Activated CD4-positive, alpha-beta T cell treated with anti-CD3 and anti-CD28 coated beads for 4 hours (primary cell): ENCODE measurements at places on chromosomes 12 and 14.

DNA sequence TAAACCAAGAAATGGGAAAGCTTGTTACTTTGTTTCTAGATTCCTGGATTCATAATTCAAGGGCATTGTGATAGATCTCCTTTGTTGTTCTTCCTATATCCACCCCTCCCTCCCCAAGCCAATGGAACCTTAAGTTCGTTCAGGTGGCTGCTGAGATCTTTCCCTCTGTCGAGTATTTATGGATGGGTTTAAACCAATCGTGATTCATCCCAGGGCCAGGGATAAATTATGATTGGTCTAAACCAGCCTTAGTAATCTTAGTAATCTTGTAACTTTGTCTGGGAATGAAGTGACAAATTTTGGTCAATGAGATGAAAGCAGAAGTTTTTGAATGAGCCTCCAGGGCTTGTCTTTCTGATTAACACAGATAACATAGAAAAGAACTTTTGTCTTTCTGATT lies 56.1 kb upstream of the PCED1B start:
- no peak for DNase-seq

DNA sequence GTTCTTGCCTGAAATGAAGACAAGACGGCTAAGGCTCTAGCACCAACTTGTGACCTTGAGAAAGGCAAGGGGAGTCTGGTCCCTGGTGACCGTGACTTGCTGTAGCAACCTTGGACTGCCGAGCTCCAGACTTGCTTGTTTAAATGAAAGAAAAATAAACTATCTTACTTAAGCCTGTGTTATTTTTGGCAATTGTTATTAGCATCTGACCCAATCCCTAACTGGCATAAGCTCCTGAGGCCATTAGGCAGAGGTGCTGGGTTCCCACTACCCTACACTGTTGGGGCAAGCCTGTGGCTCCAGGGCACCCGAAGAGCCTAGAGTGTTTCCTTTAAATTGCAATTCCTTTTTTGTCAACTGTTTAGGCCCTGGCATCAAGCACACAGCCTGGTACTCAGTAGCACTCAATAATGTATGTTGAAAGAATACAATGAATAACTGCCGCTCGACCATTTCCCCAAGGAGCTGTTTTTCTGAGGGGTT lies 106.9 kb upstream of the HIF1A start:
- DNase-seq = no peak

GRCh38 chr12:47844264-47845019 lies 24.7 kb upstream of the HDAC7 start:
- no peak for DNase-seq

GRCh38 chr12:25962932-25963525 lies 4.5 kb downstream of the RASSF8 start:
- no peak for DNase-seq

DNA sequence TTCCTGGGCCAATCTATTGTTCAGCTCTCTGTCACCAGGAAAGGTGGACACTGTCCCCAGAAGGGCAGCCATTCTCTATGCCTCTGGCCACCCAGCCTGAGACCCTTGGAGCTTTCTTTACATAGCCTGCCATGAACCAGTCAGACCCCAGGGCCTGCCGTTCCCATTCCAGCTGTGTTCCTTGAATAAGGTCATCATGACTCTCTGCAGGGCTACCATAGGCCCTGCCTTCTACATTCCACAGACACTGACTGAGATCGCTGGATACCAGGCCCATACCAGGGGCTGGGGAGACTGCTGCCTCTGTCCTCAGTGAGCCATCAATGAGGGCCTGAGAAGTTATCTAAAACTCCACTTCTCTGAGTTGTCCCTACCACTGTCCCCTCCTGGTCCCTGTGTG lies 75.5 kb downstream of the SYNE3 start:
- no peak for DNase-seq

GRCh38 chr14:33509454-33509853 lies 441.4 kb downstream of the EGLN3 start:
- no peak for DNase-seq

DNA sequence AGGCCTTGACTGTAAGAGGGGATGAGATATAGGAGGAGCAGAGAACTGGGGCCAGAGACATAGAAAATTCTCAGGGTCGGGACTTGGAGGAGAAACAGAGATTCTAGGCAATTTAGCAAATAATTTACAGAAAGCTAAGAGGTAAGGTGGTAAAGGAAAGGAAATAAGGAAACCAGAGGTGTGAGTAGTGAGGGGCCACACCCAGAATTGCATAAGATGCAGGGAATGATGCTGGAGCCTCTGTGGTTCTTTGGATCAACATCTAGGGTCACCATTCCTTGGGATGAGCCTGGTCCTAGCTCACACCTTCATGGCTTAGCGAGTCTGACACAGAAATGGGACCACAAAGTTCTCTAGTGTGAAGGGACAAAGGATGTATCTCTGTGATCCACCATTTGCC lies 949 bp upstream of the SDR9C7 start:
- DNase-seq = no peak

DNA sequence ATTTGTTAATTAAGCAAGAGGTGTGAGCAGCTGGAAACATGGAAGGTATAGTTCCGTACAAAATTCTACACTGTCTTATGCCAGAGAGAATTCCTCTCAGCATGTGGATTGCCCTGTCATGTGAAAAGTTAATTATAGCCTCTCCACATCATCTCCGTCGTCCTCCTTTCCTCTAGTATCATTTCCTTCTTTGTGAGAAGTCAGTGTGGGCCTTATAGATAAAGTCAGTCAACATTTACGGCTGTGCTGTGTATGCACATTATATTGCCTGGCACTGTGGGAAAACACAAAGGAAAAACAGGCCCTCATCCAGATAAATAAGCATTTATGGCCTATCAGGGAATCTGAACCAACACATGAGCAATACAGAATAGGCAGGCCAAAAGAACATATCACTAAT lies 236.6 kb downstream of the SEC23A start:
- no peak for DNase-seq

- no peak for DNase-seq
These were observed 147.4 kb downstream of the RASSF9 start for GRCh38 chr12:85688837-85689236.

DNA sequence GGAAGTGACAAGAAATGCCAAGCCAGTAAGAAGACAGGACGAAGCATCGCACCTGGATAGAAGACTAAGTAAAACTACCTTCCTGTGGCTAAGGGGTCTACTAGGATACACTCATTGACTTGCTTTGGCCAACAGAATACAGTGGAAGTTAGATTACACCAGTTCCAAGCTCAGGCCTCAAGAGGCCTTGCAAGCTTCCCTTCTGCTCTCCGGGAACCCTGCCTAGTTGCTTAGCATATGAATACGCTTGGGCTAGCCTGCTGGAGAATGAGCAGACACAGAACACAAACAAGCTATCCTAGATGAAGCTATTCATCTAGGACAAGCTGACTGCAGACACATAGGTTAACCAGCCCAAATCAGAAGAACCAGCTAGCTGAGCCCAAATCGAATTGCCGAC lies 97.0 kb downstream of the DPF3 start:
- DNase-seq = no peak

DNA sequence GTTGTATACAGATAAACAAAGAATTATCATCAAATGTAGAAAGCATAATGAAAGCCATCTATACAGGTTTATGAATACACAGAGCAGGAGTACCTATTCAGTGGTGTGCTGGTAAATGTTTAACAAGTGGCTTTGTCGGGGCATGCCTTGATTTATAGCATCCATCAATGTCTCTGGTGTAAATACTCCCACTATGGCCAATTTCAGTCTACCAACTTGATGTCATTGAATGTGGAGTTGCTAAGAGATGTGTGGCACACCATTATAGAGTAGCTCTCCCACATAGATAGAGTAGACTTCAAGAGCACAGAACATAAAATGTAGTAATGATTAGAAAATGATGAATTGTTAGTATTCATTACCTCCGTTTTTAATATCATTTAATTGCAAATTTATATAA lies 9.3 kb downstream of the GRIP1 start:
- DNase-seq = no peak

DNA sequence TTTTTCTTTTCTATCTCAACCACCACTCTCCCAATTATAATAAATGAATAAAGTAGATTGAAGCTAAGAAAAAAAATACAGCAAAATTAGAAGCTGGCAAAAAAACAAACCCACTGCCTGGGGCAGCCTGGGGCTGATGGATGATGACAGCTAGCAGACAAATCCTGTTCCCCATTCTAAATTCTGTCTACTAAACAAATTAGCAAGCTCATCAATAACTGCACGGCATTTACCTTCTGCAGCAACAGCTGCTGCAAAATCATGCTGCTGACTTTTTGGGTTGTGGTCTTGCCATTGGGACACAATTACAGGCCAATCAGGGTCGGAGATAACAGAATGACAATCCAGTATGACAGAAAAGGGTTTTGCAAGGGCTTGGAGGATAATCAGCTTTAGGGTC lies 443.6 kb upstream of the SOX5 start:
- DNase-seq = no peak

DNA sequence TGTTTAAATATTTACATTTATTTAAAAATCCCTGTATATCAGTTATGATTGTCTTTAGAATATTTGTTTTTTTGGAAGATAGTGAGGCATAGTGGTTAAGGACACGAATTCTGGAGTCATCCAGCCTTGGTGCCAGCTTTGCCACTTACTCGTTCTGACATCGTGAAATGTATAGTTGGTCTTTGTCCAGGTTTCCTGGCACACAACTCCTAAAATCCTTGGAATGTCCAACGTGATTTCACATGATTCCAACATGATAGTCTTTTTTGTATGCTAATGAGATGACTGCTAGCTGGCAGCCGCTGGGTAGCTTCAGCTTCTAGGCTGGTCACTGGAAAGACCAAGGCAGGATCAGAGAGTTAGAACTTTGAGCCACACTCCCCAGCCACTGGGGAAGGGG lies 64.8 kb downstream of the PRICKLE1 start:
- DNase-seq = no peak

- peak; percentile 74 for DNase-seq
These were observed at the start of gene RHOF for GRCh38 chr12:121793440-121793837. RHOF (minus strand) TSS chr12:121793688; CDS start chr12:121793633, 55 bp downstream.

DNA sequence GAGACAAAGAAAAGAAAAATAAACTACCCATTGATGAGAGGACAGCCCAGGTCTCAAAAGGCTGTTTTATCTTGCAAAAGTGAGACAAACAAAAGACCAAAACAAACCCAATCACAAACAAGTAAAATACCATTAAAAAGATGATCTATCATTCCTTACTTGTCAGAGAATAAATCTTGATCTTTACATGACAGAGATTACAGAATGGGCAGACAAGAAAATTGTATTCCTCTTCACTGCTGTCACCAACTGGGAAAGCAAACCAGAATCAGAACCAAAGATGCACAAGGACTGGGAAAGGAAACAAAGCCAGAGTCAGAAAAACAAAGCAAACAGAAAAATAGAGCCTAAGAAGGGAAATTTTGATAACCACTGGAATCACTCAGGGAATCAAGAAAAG lies 444.0 kb upstream of the PDE3A start:
- DNase-seq = no peak

- DNase-seq = no peak
These were observed 9.8 kb upstream of the RARG start for GRCh38 chr12:53241623-53242412.

- DNase-seq = no peak
These were observed 88.6 kb downstream of the R3HDM2 start for GRCh38 chr12:57342207-57342691.

GRCh38 chr14:63594455-63595372 lies 47.0 kb downstream of the WDR89 start:
- DNase-seq = no peak

DNA sequence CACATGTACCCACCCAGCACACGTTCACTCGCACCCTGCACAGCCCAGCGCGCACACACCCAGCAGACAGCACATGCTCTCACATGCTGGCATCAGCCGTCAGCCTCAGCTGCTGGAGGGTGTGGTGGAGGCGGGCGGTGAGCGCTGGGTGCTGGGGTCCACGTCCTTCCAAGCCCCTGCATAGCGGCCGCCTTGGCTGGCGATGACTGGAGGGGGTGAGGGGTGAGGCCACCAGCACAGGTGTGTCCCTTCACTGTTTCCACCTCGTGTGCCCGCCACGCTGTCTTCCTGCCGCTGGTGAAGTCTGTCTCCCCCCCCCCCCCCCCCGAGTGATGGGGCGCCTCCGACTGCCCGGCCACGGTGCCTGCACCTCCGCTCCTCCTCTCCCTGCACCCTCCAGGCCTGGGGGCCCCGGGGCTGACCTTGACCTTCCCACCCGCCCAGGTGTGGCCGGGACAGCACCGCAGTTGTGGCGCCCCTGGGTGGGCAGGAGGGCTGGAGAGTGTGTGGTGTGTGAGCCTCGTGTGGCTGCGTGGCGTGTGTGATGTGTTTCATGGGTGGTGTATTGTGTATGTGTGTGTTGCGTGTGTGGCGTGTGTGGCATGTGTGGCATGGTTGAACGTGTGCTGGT lies 37.4 kb downstream of the NOC4L start:
- no peak for DNase-seq

GRCh38 chr14:31501870-31502269 lies 14.0 kb upstream of the GPR33 start:
- DNase-seq = no peak

GRCh38 chr12:11718768-11719253 lies 69.3 kb downstream of the ETV6 start:
- no peak for DNase-seq

DNA sequence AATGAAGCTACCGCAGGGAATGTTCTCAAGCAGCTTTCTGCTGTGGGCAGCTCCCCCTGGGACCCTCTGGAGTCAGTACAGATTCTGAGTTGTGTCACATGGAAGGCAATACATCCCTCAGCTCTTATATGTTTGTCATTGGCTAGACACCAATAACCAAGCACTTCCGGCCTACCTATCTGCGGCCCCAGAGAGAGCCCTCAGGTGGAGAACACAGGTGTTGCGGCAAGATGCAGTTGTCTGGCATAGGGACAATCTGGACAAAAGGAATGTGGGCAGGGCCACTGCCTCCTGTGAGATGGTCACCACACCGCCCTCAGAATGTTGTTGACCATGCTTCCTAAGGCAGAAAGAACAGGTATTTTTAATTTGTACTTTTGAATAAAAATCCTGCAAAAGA lies 118.7 kb downstream of the BRMS1L start:
- no peak for DNase-seq

- DNase-seq = no peak
These were observed 44.9 kb upstream of the BCAT1 start for GRCh38 chr12:24993793-24994192.

DNA sequence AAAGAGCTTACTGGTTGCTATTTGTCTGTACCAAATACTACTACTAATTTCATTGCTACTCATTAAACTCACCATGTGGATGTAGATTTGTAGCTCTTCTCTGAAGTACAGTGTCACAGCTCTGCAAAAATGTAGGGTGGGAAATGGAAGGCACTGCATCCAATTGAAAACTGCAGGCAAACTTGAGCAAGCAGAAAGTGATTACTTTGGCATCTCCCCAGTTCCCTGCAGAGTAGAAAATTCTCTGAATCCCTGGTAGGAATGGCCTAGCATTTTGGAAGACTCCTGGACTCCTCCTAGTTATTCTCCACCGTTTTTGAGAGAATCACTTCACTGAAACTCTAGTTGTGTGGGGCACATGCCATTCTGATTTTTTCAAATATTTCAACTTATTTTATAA lies 239.1 kb downstream of the DIO2 start:
- DNase-seq = no peak

- DNase-seq = no peak
These were observed 17.6 kb upstream of the FAM177A1 start for GRCh38 chr14:35028435-35028834.
